Gastroesophageal sphincter (tissue), 4 donors: ENCODE measurements at places on chromosomes 7 and 10.

DNA sequence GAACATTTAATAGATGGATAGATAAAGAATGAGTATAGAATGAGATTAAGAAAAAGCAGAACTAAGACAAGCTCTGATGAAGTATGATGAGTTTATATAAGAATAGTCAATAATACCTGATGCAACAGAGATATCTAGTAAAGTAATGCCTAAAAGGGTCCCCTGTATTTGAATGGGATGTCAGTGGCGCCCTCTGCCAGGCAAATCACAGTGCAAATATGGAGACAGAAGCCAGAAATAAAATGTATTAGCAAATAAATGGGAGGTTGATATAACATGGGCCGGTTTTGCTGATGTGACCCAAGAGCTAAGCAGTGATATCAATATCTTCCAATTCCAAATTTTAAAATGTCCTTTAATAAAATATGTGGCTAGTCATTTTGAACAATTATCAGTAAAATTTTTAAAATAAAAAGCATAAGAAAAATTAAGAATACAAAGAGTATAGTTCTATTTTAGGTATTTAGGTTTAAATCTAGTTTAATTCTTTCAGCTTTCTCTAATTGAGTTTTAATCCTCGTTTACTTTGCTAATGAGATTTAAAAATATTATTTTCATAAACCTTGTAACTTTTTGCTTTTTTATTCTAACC, 62.6 kb downstream of the ADK start:
- no peak for ATAC-seq

DNA sequence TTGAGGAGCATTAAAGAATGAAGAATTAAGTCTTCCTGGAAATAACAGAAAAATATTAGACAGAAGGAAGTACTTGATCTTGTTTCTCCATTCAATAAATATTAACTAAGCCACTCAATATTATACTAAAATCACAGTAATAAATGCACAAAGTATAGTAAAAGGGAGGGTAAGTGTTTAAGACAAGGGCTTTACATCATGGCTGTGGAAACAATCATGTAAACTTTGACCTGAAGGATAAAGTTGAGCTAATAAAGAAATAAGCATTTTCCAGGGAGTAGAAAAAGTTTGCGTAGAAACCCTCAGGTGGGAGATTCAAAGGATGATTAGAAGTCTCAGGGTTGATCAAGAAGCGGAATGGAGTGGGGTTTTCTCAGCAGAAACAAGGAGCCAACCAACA, 78.2 kb downstream of the SEMA3C start:
- no peak for ATAC-seq

DNA sequence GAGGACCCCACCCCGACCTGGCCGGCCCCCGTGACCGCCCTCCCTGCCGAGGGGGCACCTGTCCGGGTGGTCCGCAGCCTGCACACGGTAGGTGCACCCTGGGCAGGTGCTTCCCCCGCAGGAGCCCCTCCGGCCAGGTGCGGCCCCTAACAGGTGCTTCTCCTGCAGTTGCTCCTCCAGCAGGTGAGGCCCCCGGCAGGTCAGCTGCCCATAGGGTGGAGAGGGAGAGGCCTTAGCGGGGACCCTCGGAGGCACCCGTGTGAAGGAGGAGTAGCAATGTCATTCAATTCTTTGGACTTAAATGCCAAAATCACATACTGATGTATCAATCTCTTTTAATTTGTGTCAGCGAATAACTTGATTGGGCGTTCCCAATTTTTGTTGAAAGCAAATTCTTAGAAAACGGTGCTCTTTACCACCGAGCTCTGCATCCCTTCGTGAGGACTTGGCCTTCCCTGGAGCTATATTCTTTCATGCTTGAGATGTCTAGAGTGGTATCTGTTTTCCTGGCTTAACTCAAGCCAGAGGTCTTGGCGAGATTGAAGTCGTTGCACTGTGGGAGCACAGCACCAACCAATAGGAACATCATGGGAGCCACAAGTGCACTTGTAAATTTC, 738 bp upstream of the NCAPG2 start:
- ATAC-seq: no peak

DNA sequence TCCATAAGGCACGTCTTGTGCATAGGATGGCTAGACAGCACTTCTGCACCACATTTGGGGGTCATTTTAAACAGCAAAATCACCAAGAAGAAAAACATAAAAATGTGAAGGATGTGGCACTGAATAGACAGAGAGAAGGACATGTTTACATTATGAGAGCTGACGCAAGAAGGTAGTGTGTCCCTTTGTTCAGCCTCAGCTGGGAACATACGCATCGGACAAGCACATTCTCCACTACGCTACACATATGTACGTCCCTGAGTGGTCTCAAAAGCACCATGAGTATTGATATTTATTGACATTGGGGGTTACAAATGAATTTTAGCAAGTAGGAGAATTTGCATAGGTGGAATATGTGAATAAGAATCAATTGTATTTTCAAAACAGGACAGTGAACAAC, 20.2 kb downstream of the DDC start:
- no peak for ATAC-seq

- ATAC-seq: no peak
Observed at GRCh38 chr10:15069230-15069629, 19.3 kb downstream of the ACBD7 start.

- ATAC-seq: no peak
Observed at GRCh38 chr10:62635127-62635526, 169.4 kb upstream of the ADO start.

DNA sequence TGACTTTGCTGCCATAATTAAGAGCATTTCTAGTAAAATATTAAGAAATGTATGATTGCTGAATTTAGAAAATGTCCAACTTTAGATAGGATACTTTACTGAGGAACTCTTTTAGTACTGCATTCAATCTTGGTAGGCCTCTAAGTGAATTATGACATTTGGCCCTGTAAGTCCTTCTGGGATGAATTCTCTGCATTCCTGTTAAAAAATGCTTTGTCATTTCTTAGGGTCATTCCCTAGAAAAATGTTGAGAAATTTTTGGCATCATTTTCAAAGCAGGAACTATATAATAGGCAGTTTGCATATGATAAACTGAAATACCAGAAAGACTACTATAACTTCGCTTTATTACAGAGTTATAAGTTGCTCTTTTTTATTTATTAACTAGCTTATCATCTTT, 69.3 kb upstream of the PRR15 start:
- ATAC-seq: no peak

GRCh38 chr10:10714327-10714726, 303.3 kb upstream of the CELF2 start:
- ATAC-seq: no peak
